ENCODE measurements at places on chromosomes 2 and 18.

GRCh38 chr2:75577280-75577679 is 16.5 kb upstream of the EVA1A start:
- H3K27ac ChIP-seq: no peak overlapping the region
- no peaks in the 10 kb centered on the region for H3K27me3 ChIP-seq

DNA sequence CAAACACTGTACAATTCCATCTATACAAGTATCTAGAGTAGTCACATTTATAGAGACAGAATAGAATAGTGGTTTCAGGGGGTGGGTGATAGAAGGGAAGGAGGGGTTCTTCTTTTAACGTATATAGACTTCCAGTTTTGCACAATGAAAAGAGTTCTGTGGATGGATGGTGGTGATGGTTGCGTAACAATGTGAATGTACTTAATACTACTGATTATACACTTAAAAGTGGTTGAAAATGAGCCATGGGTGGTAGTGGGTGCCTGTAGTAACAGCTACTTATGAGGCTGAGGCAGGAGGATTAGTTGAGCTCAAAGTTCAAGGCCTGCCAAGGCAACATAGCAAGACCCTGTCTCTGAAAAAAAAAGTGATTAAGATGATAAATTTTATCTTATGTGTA is 85.8 kb downstream of the SETBP1 start:
- H3K4me1 ChIP-seq: peaks cover 21% of the 10 kb centered on the region
- no peaks in the 10 kb centered on the region for H3K27me3 ChIP-seq
- H3K4me3 ChIP-seq: no peak overlapping the region
- no peaks in the 10 kb centered on the region for H3K36me3 ChIP-seq

DNA sequence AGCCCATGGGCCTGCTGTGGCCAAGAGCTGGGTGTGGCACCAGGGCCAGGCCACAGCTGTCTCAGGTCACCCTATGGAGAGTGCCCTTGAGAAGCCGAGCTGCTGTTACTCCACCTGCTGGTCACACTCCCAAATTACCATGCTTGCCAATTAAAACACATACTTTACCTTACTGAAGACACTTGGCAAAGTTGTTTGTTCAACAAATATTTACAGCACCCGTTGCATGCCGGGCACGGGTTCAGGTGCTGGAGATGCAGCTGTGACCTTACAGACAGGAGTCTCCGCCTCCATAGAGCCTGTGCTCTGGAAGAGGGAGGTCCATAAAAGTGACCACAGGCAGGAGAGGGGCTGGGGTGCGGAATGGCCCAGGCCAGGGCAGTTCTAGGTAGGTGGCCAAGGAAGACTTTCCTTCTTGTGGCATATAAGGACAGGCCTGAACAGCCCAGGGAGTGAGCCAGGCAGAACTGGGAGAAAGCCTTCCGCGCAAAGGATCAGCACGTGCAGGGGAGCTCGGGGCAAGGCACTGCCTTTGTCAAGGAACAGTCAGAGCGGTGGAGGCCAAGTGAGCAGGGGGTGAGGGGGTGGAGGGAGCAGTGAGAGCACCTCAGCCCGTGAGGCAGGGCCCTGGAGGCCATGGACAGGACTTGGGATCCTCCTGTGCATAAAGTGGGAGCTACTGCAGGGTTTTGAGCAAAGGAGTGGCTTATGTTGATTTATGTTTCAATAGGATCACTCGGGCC is 23.6 kb upstream of the RBM44 start:
- peaks cover under 1% of the 10 kb centered on the region for H3K36me3 ChIP-seq
- H3K27me3 ChIP-seq: no peaks in the 10 kb centered on the region
- H3K27ac ChIP-seq: no peak overlapping the region
- ATAC-seq: peak; percentile 49

- H3K36me3 ChIP-seq: no peaks in the 10 kb centered on the region
- H3K4me3 ChIP-seq: no peak overlapping the region
- H3K4me1 ChIP-seq: peaks cover 3% of the 10 kb centered on the region
- H3K27me3 ChIP-seq: no peaks in the 10 kb centered on the region
- H3K27ac ChIP-seq: peak overlapping the region; percentile 76
These were observed 61.9 kb upstream of the IGFBP2 start for GRCh38 chr2:216571178-216571908.

GRCh38 chr2:52964916-52965530 is 802.6 kb upstream of the CHAC2 start:
- H3K27ac ChIP-seq: no peak overlapping the region
- H3K36me3 ChIP-seq: no peaks in the 10 kb centered on the region
- no peaks in the 10 kb centered on the region for H3K4me1 ChIP-seq
- H3K27me3 ChIP-seq: no peaks in the 10 kb centered on the region
- H3K4me3 ChIP-seq: no peak overlapping the region

- H3K36me3 ChIP-seq: no peaks in the 10 kb centered on the region
- no peaks in the 10 kb centered on the region for H3K27me3 ChIP-seq
- ATAC-seq: no peak
These were observed 99.8 kb downstream of the AFF3 start for GRCh38 chr2:100042562-100042961.

DNA sequence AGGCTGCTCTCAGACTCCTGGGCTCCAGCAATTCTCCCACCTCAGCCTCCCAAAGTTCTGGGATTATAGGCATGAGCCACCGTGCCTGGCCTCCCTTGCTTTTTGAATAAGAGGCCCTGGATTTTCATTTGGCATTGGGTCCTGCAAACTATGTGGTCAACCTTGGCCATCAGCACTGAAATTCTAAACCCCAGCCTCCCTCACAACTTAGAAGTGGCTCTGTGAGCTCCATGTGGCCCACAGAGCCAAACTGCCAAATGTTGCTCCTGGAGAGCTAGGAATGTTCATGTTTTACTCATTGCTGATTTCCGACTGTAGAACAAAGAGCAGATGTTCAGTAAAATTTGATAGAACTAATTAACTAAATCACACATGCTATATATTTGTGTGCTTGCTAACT is 210.6 kb upstream of the AGAP1 start:
- ATAC-seq: no peak
- H3K4me3 ChIP-seq: no peak overlapping the region
- no peaks in the 10 kb centered on the region for H3K36me3 ChIP-seq
- peaks cover 6% of the 10 kb centered on the region for H3K27me3 ChIP-seq
- H3K4me1 ChIP-seq: no peaks in the 10 kb centered on the region
- H3K27ac ChIP-seq: no peak overlapping the region

- no peaks in the 10 kb centered on the region for H3K36me3 ChIP-seq
- no peak overlapping the region for H3K4me3 ChIP-seq
- no peaks in the 10 kb centered on the region for H3K4me1 ChIP-seq
- no peaks in the 10 kb centered on the region for H3K27me3 ChIP-seq
These were observed 571.9 kb upstream of the PKDCC start for GRCh38 chr2:41475959-41476358.

- no peak for ATAC-seq
- no peaks in the 10 kb centered on the region for H3K36me3 ChIP-seq
- H3K4me1 ChIP-seq: no peaks in the 10 kb centered on the region
- H3K27ac ChIP-seq: no peak overlapping the region
- H3K4me3 ChIP-seq: no peak overlapping the region
These were observed 121.8 kb upstream of the DNAJC10 start for GRCh38 chr2:182594286-182594685.

- H3K27me3 ChIP-seq: peaks cover 88% of the 10 kb centered on the region
- H3K36me3 ChIP-seq: no peaks in the 10 kb centered on the region
- H3K27ac ChIP-seq: no peak overlapping the region
These were observed 786 bp upstream of the TMEM200C start for GRCh38 chr18:5895876-5896740.

GRCh38 chr2:239800785-239801386 is 224.3 kb downstream of the NDUFA10 start:
- H3K36me3 ChIP-seq: no peaks in the 10 kb centered on the region
- H3K27ac ChIP-seq: no peak overlapping the region
- ATAC-seq: no peak
- H3K27me3 ChIP-seq: no peaks in the 10 kb centered on the region
- no peaks in the 10 kb centered on the region for H3K4me1 ChIP-seq
- H3K4me3 ChIP-seq: no peak overlapping the region

DNA sequence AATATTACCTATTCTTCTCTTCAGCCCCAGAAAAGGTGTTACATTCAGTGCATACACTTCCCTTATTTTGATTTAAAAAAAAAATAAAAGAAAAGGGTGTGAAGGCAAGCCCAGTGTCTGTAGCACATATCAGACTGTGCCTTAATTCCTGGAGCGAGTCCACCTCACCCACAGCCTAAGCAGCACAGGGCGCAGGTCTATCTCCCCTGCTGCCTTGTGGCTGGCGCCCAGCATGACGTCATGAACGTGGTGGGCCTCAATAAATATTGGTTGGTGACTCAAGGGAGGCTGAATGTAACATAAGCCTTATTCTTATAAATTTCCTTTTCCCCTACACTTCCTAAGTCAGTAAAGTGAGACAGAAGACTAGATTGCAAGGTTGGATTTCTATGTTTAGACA is 26.4 kb downstream of the ST3GAL5 start:
- H3K4me1 ChIP-seq: peaks cover 3% of the 10 kb centered on the region
- H3K4me3 ChIP-seq: no peak overlapping the region
- no peak for ATAC-seq
- H3K27ac ChIP-seq: no peak overlapping the region
- no peaks in the 10 kb centered on the region for H3K36me3 ChIP-seq

DNA sequence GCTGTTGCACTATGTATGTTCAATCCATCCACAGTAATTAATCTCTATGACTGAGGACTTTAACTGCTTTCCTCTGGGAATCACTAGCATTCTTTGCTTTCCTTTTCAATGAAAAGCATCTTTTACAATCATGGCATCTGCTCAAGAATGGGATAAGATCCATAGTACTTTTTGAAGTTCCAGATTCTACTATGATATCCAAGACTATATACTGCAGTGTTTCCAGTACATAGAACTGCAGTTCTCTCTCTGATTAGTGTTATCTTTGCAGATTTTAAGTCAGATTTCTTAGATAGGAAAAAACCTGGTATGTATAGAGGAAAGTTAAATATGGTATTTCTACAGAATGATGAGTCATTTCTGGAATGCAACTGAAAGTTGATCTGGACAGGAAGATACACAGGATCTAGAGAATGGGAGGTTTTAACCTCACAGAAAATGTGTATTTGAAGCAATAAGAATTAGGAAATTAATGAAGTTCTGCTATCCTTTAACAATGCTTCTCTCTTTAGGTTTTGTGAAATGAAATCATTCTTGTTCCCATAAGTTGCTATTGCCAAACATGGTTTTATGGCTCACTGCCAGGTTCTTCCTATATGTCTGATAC is 670.7 kb downstream of the ERBB4 start:
- H3K27ac ChIP-seq: no peak overlapping the region
- no peaks in the 10 kb centered on the region for H3K27me3 ChIP-seq
- no peak for ATAC-seq
- no peak overlapping the region for H3K4me3 ChIP-seq
- H3K4me1 ChIP-seq: no peaks in the 10 kb centered on the region

DNA sequence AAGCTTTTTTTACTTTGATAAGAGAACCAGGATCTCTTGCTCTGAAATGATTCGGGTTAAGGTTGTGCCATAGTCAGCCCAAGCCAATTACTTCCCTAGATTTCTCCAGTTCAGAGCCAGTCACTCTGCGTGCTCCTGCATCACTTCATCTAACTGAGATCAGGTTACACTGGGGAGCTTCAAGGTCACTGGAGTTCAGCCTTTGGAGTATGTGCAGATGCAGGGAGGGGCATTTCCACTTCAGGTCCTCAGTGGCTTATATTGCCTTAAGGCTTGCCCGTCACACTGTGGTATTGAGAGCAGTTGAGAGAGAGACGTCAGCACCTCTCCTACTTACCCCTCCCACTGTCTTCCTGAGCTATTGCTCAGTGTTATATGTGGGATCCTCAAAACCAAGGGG is 317.8 kb downstream of the EPHA4 start:
- H3K4me3 ChIP-seq: no peak overlapping the region
- H3K4me1 ChIP-seq: no peaks in the 10 kb centered on the region
- ATAC-seq: no peak
- H3K36me3 ChIP-seq: no peaks in the 10 kb centered on the region
- no peak overlapping the region for H3K27ac ChIP-seq

GRCh38 chr2:219989744-219990143 is 362.3 kb downstream of the SLC4A3 start:
- no peaks in the 10 kb centered on the region for H3K27me3 ChIP-seq
- H3K4me1 ChIP-seq: no peaks in the 10 kb centered on the region
- H3K4me3 ChIP-seq: no peak overlapping the region
- H3K36me3 ChIP-seq: no peaks in the 10 kb centered on the region
- H3K27ac ChIP-seq: no peak overlapping the region

- H3K4me3 ChIP-seq: no peak overlapping the region
- H3K27ac ChIP-seq: no peak overlapping the region
- no peaks in the 10 kb centered on the region for H3K36me3 ChIP-seq
- ATAC-seq: no peak
- H3K27me3 ChIP-seq: peaks cover 11% of the 10 kb centered on the region
- no peaks in the 10 kb centered on the region for H3K4me1 ChIP-seq
These were observed 350.6 kb downstream of the DCDC2C start for GRCh38 chr2:4053769-4054493.

- H3K27ac ChIP-seq: no peak overlapping the region
- H3K4me3 ChIP-seq: no peak overlapping the region
- H3K27me3 ChIP-seq: no peaks in the 10 kb centered on the region
- no peaks in the 10 kb centered on the region for H3K36me3 ChIP-seq
These were observed 16.0 kb downstream of the ACTR3 start for GRCh38 chr2:113905886-113906285.

DNA sequence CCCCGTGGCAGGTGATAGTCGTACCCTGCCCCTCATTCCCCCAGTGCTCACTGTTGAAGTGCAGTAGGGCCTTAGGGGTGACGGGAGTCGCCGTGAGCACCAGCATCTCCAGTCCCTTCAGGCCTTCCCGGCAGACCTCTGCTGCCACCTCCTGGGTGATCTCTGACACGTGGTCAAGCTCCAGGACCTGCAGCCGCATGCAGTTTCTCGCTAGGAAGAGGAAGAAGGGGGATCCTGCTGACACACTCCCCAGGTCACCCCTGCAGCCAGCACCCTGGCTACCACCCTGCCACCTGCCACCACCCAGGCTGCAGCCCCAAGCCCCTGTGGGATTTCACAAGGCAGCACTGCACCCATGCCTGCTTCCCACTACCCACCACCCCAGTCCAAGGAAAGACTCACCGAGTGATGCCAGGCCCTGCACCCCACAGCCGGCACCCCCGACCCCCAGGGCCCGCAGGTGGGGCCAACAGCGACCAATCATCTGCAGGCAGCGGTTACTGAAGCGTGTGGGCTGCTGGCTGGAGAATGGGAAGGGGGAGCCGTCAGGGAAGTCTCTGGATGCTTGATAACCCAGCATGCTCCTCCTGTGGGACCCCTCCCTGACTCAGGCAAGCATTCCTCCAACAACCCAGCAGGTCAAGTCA is 23.8 kb downstream of the FBXO41 start:
- no peak overlapping the region for H3K4me3 ChIP-seq
- H3K27me3 ChIP-seq: peaks cover 7% of the 10 kb centered on the region

DNA sequence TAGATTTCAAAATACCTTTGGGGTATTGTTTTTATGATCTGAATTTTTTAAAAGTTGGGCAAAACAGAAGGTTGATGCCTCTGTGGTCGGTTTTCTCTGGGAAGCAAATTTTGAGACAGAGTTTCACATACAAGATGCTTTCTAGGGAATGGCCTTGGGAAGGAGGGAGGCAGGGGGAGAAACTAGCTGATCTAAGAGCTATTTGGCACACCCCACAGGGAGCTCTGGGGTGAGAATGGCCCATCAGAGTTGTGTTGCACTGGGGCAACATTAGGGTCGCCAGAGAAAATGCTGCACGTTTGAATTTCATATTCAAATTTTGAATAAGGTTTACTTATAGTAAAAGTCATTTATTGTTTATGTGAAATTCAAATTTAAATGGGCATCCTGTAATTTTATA is 11.9 kb upstream of the ADAM23 start:
- no peak overlapping the region for H3K27ac ChIP-seq
- no peaks in the 10 kb centered on the region for H3K4me1 ChIP-seq
- H3K4me3 ChIP-seq: no peak overlapping the region
- no peaks in the 10 kb centered on the region for H3K27me3 ChIP-seq

- H3K4me1 ChIP-seq: peaks cover 16% of the 10 kb centered on the region
- H3K27ac ChIP-seq: no peak overlapping the region
- H3K27me3 ChIP-seq: no peaks in the 10 kb centered on the region
- ATAC-seq: no peak
- H3K36me3 ChIP-seq: no peaks in the 10 kb centered on the region
These were observed 53.9 kb downstream of the KCTD18 start for GRCh38 chr2:200455958-200456421.

GRCh38 chr2:213561759-213562158 is 277.5 kb downstream of the SPAG16 start:
- H3K4me3 ChIP-seq: no peak overlapping the region
- no peaks in the 10 kb centered on the region for H3K4me1 ChIP-seq
- no peaks in the 10 kb centered on the region for H3K36me3 ChIP-seq

Measured in gastroesophageal sphincter (tissue), 4 donors.